Liver (tissue), 10 donors: ENCODE measurements at places on chromosomes 13 and 19. TPM values are rescaled to one million over a fixed set of nuclear protein-coding genes. Genes with fewer than 3 reads are reported as not detected.

The FFAR1 gene
- not detected for total RNA-seq

- no peak overlapping the region for H3K27ac ChIP-seq
- H3K36me3 ChIP-seq, result no peaks in the 10 kb centered on the region
- H3K4me1 ChIP-seq, result no peaks in the 10 kb centered on the region
- peak; percentile 10 for DNase-seq
Measured at GRCh38 chr13:111909501-111909900, 157.4 kb upstream of the SOX1 start.

DNA sequence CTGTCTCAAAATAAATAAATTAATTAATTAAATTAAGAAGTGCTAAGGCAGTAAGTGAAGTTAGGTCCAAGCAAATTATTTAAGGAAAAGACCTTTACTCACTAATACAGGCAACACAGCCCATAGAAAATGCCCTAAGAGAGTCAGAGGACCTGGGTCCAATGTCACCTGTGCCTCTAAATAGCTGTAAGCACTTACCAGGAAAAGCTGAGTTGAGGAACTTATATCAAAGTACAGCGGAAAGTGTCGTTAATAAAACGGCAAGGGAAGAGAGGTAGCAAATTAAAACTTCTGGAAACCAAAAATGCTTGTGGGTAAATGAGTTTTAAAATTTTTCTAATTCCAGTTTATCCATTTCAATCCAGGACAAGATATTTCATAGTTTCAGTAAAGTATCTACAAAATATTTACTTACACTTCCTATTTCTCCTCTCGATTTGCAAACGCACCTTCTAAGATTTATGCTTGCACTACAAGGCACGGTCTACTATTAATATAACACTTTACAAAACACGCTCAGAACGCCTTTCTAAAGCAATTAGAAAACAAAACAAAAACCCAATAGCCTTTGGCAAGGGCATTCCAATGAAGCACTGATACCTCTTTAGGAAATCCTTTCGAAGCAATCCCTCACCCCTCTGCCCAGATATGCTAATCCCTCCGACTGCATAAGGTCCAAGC, 963 bp downstream of the VPS36 start:
- H3K36me3 ChIP-seq, result no peaks in the 10 kb centered on the region
- H3K4me3 ChIP-seq, result peak overlapping the region; percentile 72
- H3K27ac ChIP-seq, result peak overlapping the region; percentile 94
- H3K4me1 ChIP-seq, result peaks cover 10% of the 10 kb centered on the region
- DNase-seq, result no peak

DNA sequence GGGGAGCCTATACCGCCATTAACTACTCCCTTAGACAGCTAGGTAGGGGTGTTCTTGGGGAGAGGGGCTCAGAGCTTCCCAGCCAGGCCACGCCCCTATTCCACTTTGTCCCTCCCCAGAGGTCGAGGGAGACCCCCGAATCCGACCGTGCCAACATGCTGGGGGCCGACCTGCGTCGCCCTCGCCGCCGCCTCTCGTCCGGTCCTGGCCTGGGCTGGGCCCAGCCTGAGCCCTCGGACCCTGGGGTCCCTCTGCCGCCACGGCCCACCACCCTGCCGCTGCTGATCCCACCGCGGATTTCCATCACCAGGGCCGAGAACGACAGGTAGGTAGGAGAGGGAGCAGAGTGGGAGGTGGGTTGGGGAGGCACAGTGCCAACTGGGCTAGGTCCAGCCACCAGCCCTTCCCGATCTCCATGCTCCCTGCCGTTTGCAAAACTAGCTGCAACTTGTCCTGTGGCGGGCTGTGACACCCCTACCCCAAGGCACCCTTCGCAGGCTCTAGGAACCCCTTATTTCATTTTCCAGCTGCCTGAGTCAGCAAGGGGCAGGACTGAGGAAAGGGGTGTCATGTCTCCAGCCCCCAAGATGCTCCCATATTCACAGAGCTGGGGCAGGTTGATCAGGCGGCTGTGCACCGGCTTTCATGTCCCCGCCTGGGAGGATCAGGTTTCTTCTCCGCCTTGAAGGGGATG, 2.6 kb upstream of the PDE4A start:
- no peak overlapping the region for H3K4me3 ChIP-seq
- peaks cover 25% of the 10 kb centered on the region for H3K4me1 ChIP-seq
- DNase-seq, result no peak
- H3K36me3 ChIP-seq, result no peaks in the 10 kb centered on the region

DNA sequence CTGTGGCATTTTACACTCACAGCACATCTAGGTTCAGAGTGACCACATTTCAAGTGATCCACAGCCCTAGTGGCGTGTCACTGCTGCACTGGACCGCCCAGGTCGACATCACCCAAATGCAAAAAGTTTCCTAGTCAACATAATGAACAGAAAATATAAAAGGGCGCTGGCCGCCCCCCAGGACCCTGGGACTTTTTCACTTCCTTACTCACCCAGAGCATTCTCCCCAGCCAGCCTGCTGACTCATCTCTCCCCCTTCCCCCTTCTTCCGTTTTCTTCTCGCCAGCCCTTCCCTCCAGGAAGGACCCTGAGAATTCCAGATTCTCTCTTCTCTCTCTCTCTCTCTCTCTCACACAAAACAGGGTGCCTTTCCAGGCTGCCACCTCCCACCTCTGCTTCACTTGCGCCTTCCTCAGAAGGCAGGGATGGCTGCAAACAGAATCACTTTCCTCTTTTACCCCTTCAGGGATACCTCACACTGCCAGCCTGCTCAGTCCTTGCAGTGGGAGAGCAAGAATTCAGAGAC, 21.0 kb upstream of the GRWD1 start:
- DNase-seq, result no peak
- H3K4me3 ChIP-seq, result no peak overlapping the region
- no peaks in the 10 kb centered on the region for H3K36me3 ChIP-seq
